ENCODE measurements at places on chromosomes 5 and 9.

DNA sequence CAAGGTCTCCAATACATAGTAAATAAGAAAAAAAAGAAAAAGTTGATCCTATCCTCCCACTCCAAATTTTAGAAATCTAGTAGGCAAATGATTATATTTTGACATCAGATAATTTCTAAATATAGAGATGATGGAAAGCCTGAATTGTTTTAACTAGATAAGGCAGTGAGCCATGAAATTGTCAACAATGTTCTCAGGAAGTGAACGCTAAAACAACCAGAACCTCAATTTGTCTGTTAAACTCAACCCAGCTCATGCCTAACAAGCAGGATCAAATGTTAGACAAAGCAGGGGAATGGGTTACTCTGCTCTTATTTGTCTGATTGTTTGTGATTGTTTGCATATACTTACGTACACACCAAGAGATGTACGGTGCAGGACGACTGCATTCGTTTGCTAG is 49.2 kb downstream of the ESM1 start:
- no peak for DNase-seq

DNA sequence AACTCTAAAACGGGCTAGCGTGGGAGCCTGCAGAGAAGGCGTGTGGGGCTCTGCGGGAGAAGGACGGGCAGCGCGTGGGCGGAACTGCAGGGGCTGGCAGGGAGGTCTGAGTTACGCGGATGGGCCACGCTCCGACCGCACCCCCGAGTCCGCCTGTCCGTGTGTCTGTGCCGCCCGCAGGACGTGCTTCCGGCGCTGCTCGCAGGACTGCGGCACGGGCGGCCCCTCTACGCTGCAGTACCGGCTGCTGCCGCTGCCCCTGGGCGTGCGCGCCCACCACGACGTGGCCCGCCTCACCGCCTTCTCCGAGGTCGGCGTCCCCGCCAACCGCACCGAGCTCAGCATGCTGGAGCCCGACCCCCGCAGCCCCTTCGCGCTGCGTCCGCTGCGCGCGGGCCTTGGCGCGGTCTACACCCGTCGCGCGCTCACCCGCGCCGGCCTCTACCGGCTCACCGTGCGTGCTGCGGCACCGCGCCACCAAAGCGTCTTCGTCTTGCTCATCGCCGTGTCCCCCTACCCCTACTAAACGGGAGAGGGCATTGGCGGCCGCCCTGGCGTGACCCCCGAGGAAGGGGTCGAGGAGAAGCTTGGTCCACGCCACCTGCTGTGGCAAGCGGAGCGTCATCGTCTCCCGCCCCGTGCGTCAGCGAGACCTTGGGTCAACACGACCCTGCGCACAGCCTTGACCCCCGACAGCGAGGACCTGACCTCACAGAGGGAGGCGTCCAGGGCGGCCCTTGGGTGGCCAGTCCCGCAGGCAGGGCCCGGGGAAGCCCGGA is 11.4 kb upstream of the ASS1 start:
- no peak for DNase-seq

DNA sequence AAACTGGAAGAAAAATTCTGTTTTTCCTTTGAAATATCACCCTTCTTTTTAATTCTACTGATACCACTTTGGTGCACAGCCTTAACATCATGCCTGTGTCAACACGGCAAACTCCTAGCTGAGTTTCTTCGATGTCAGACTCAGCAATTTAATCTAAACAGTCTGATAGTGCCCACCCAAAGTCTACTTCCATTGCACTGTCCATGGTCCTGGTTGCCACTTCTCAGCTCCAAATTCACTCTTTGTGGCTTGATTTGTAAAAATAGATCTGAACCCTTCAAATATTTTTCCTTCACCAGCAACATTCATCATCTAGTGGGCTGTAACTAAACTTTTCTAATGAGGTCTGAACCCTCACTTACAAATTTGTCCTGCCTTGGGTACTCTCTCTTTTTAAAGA is 107.8 kb downstream of the NUDT12 start:
- DNase-seq, result no peak

- DNase-seq, result no peak
These were observed 59.2 kb upstream of the TRAF1 start for GRCh38 chr9:120985819-120986222.

DNA sequence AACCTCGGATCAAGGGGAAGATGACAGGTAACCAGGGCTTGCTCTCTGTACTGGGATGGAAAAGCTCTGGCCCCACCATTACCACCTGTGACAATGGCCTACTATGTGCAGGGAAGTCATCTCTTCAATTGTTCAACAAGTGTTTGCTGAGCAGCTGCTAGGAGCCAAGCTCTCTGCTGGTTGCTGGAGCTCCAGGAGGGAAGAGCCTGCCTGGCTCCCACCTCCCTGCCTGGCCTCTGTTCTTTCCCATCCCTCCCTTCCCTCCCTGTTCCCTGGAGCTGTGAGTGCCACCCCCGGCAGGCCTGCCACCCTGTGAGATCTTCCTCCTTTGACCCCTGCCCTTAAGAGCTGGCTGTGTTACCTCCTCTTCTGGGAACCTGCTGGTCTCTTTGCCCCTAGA is 59.7 kb upstream of the IER5L start:
- DNase-seq, result no peak

DNA sequence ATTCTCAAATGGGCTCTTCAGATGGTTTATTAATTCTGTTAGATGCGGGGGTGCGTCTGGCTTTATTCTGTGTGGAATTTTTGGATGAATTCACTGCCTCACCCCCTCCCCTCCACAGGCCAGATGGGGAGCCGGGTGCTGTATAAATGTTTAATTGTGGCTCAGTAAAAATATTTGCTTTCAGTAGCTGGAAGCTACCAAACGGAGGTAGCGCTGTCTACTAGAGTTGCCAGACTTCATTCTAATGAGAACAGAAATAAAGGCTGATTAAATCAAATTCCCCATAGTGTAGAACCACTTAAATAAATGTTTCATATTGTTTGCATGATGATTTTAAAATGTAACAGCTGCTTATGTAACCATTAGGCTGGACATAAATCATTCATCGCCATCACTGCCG is 34.5 kb upstream of the KCNMB1 start:
- DNase-seq, result no peak

GRCh38 chr9:93267091-93267541 is 83.2 kb downstream of the WNK2 start:
- DNase-seq, result no peak

DNA sequence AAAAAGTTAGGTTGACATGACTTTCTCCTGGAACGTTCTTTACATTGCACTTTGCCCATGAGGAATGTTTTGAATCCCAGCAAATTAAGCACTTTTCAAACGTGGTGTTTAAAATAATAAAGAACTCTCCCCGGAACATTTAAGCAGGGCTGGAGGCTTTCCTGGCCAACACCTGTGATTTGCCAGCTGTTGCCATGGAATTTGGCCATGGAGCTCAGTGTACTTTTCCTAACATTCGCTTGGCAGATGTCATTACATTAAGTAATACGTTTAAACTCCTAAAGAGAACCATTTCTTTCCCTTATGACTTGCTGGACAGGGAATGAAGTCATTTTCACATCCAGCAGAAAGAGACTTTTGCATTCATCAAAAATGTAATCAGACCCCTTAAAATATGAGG is 146.1 kb downstream of the GAS1 start:
- DNase-seq, result no peak

DNA sequence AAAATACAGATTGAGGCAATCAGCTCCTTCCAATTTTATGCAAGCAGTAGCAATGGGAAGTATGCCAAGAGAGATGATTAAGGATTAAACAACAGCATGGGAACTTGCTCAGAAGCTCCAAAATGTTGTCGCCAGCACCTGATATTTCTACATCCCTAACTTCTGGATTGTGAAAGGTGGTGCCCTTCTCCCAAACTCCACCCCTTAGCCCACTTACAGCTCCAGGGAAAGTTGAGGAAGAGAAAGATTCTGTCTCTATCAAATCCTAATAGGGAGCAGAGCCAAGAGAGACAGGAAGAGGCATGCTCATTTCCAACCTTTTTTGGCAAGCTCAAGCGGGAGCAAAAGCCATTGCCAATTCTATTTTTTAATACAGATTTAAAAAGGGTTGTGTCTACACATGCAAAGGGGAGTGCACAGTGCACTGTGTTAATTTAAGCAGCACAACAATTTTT is 92.4 kb upstream of the NR3C1 start:
- DNase-seq, result no peak

GRCh38 chr5:62000646-62001045 is 305.4 kb upstream of the KIF2A start:
- no peak for DNase-seq

GRCh38 chr5:56088967-56089829 is 94.4 kb upstream of the IL6ST start:
- DNase-seq, result no peak

- DNase-seq, result no peak
These were observed 66.4 kb downstream of the RETREG1 start for GRCh38 chr5:16550316-16550952.

DNA sequence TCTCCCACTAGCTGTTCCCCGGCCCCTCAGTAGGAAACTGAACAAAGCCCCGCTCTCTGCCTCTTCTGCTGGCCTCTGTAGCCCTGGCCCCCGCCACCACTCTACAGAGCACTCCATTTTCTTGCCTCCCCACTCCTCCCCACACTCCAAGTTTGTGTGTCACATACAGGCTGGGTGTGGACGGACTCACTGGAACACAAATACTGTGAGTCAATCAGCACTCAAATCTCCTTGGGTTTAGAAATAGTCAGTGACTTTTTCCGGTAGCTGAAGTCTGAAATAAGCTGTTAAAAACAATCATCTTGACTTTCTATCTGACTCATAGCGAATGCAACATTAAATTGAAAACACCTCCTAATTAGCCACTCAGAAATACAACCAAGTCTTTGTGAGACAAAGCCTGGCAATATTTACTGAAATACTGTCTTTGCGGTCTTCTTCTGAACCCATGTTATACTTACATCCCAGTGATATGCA is 122.5 kb downstream of the LHFPL2 start:
- DNase-seq, result no peak

DNA sequence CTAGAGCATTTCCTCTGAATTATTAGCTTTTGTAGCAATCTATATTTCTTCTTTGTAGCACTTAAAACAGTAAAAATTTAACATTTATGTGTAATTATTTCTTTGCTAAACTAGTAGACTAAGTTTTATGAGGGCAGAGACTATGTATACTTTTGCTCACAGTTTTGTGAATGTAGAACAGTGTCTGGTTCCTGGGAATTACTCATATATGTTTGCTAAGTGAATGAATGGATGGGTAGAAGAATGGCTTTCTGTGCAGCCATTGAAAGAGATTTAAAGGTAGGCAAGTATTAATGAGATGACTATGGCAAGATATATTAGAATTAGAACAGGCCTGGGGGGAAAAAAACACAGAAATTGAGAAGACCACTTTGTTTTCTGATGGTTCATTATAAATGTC is 140.1 kb downstream of the PAM start:
- DNase-seq, result no peak

GRCh38 chr5:416636-416960 is 26.4 kb upstream of the EXOC3 start:
- no peak for DNase-seq

DNA sequence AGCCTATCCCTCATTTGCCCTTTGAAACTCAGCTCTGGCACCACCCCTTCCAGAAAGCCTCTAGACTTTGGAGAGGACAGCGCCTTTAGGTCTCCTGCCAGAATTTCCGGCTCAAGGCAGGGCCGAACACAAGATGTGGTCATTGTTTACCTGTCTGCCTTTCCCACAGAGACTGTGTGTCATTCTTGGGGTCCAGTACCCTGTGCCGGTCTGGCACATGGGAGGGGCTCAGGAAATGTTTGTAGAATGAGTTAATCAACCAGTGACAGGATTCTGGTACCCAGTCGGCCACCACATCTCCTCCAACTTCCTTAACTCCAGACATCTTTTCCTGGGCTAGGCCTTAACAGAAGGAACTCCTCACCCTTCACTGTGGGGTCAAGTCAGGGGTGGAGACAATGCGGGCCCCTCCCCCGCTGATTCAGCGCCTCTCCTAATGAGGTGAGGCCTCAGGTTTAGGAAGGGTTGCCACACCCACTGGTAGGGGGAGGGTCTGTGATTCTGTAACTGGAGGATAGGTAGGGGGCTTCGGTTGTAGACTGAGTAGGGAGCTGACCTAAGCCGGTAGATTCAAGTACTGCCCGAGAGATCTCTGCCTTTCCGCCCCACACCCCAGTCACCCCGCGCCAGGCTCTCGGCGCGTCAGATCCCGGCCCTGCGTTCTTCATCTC is 29.3 kb downstream of the PCDH1 start:
- no peak for DNase-seq

DNA sequence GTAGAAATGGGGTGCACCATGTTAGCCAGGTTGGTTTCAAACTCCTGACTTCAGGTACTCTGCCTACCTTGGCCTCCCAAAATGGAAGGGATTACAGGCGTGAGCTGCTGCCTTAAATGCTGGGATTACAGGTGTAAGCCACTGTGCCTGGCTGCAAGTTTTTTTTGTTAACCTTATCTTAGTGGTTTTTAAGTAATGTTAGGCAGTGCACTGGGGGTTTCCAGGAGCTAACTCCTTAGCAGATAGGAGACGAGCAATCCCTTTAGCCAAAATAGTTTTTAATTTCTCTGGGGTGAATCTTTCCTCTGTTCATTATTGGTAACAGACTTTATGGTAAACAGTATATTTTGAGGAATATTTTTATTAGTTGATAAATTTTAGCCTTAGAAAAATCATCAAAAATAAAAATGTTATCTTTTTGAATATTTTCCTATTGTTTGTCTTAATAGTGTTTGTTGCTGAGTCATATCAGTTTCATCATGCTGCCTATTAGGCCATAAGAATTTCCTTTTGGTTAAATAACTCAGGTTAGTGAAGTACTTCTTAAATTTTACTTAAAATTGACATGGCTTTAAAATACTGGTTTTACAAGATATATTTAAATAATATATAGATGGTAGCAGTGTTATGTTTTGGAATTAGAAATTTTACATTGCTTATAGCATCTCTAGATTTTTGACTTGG is 37.9 kb downstream of the LMNB1 start:
- DNase-seq, result no peak

DNA sequence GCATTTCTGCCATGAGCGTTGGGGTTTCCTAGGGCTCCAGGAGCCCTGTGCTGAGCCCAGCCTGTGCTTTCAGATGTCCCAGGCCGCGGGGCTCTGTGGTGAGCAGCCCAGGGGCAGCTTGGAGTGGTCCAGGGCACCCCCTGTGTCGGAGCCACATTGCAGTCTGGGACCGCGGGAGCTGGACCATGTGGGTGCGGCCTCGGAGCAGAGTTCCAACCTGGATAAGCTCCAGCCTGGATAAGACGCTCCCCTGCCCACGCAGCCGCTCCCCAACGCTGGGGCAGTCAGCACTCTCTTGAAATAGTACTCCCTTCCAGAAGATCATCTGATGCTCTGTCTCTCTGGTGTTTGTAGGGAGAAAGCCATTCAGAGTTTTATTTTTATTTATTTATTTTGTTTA is 111.1 kb downstream of the WNK2 start:
- DNase-seq, result no peak

DNA sequence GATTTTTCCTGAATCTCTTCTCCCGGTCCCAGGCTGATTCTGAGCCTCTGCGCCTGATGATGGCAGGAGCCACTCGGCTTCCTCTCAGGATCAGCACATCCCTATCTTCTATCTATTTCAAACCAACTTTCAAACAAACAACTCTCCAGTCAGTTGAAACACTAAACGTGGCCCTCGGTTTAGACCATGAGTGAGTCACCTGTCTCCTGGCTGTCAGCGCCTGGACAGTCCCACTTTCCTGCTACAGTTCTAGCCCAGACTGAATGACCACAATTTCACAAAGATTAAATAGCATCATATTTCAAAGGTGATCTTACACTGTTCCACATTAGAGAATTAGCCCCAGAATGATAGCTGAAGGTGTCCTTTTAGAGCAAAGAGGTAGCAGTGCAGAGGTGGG is 6.2 kb downstream of the SLC6A19 start:
- DNase-seq, result no peak

GRCh38 chr5:160071516-160071915 is 47.7 kb downstream of the PWWP2A start:
- no peak for DNase-seq

GRCh38 chr9:124708074-124708473 is 63.0 kb downstream of the NR6A1 start:
- DNase-seq, result no peak
